Renal pelvis (tissue), 12 donors: ENCODE measurements at places on chromosomes 11 and 22. TPM values are rescaled to one million over a fixed set of nuclear protein-coding genes. Genes with fewer than 3 reads are reported as not detected.

DNA sequence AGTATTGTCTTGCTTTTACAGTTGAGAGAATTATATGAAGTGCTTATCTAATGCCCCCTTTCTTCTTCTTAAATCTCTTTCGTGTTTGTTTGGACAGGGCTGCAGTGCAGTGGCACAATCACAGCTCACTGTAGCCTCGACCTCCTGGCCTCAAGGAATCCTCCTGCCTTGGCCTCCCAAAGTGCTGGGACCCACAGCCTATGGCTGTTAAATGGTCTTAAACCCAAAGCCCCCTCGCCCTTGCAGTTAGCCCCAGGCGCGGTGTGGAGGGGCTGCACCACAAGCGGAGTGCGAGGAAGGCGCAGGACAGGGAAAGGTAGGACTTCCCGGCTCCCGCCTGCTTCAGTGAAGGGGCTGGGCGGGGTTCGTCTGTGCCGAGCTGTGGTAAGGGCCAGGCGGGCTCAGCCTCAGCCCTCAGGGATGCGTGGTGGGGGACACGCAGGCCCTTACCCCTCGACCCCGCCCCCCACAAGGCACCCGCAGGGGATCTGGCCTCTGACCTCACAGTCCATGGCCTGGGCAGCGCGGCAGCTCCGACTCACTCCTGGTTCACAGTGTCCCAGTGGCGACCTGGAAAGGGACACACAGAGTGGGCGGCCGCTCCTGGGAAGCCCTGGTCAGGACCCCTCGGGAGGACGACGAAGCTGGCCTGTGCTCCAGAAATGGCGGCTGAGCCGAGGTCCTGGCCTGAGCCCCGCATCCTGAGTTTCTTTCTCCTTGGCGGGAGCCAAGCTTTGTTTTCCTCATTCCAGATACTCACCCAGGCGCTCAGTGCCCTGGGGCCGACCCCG is 24.5 kb downstream of the BID start:
- DNase-seq, result no peak

DNA sequence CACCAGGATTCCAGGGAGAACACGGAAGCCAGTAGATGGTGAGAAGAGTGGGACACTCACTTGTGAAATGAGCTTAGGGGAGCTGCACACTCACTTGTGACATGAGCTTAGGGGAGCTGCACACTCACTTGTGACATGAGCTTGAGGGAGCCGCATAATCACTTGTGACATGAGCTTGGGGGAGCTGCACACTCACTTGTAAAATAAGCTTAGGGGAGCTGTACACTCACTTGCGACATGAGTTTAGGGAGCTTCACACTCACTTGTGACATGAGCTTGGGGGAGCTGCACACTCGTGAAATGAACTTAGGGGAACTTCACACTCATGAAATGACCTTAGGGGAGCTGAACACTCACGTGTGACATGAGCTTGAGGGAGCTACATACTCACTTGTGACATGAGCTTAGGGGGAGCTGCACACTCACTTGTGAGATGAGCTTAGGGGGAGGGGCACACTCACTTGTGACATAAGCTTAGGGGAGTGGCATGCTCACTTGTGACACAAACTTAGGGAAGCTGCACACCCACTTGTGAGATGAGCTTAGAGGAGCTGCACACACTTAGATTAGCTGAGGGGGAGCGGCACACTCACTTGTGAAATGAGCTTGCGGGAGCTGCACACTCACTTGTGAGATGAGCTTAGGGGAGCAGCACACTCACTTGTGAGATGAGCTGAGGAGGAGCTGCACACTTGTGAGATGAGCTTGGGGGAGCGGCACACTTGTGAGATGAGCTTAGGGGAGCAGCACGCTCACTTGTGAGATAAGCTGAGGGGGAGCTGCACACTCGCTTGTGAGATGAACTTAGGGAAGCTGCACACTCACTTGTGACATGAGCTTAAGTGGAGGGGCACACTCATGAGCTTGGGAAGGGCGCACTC is 59.0 kb downstream of the NCAPD3 start:
- DNase-seq, result no peak

The GRK2 gene
- polyA plus RNA-seq, result 57.6 TPM

- DNase-seq, result no peak
Observed at GRCh38 chr11:11810764-11811726, 30.7 kb upstream of the USP47 start.

GRCh38 chr11:8777907-8778767 is 95.5 kb downstream of the RPL27A start:
- DNase-seq, result peak; percentile 60

The FAM111B gene
- polyA plus RNA-seq, result 10.3 TPM

GRCh38 chr11:84522331-84522730 is 1104.8 kb downstream of the DLG2 start:
- DNase-seq, result no peak

- no peak for DNase-seq
Observed at GRCh38 chr22:19800761-19801244, 40.2 kb downstream of the TBX1 start.

The KRTAP5-4 gene
- polyA plus RNA-seq, result not detected

DNA sequence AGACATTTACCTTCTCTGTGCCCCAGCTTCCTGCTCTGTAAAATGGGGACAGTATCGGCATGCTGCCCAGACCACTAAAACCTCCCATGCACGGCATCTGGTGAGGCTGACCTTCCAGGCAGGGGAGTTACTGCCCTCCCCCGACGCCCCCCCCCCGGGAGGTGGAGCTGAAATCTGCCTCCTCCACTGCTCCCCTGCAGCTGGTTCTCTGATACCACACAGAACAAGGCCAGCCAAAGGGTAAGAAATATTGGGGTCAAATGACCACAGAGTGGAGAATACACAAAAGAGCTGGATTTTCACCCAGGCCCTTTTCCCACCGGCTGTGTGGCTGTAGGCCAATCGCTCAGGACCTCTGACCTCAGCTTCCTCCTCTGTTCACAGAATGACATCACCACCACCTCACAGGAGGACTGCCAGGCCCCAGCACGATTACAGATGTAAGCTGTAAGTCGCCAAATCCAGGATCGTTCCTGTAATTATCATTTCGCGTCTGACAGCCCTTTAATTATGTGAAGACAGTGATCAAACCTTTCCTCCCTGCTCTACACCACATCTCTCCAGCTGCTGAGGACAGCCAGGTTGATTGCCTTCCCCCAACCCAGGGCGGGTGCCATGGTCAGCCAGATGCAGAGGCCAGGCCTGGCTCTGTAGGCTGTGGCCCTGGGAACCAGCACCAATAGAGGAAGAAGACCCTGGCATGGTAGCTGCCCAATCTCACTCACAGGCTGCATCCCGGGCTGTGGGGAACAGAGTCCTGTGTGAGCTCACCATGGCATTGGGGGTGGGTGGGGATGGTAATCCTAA is 35.7 kb upstream of the KLHL35 start:
- peak; percentile 52 for DNase-seq

The CTSF gene
- polyA plus RNA-seq, result 83.8 TPM

The CAVIN3 gene
- 22.2 TPM for polyA plus RNA-seq

GRCh38 chr11:36007127-36007655 is 63.3 kb downstream of the LDLRAD3 start:
- DNase-seq, result no peak

The BARX2 gene
- 0.73 TPM for polyA plus RNA-seq

The NXPE4 gene
- not detected for polyA plus RNA-seq

GRCh38 chr22:35330258-35330861 is 30.7 kb downstream of the TOM1 start:
- no peak for DNase-seq

DNA sequence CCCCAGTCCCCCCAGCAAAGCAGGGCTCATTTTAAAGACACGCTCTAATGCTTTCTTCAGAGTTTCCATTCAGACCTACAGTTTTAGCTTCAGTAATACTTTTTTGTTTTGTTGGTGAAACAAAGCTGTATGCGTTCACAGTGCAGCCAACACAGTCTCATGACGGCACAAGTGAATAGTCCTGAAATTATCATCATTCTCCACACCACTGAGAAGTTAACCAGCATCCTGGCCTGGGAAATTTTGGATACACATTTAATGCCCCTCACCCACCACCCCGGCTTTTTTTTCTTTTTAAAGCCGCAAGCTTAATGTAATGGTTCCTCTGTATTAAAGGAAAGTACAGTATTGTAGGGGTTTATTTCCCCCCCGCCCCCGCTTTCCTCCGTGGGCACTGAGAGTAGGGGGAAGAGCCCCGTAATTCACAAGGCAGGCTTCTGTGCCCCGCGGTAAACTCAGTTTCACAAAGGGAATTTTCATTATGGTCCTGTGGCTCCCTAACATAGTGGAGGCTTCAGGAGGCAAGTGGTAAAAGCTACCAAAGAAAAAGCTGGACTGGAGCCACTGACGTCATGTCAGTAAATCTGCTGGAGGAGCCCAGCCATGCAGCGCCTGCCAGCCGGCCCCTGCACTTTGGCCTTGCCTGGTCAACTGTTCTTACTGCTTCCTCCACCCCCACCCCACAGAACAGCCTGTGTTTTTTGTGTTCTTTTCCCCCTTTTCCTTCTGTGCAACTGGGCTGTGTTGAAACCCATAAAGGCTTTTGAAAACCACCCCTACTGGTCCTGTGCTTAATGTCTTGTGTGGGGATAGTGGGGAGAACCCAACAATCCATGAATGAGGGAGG is 18.2 kb downstream of the TEAD1 start:
- DNase-seq, result peak; percentile 95

The CATSPERZ gene
- polyA plus RNA-seq, result not detected

DNA sequence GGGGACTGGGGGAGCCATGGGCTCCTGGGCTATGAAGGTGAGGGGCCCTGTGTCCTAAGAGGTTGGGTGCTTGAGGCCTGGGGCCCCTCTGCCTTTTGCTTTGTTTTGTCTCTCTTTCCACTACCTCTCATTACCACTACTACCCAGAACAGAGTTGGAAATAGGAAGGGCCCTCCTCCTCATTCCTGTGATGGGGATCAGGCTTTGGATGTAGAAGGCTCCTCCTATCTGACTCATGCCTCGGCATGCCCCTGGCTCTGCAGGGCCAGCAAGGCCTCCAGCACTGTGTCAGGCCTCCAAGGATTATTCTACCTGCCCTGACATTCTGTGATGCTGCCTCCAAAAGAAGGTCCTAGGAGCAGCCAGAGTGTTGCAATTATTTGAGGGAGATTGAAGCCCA is 766 bp downstream of the IZUMO1R start:
- DNase-seq, result no peak

The FEN1 gene
- polyA plus RNA-seq, result 37.3 TPM

The KCNJ4 gene
- 0.31 TPM for polyA plus RNA-seq

DNA sequence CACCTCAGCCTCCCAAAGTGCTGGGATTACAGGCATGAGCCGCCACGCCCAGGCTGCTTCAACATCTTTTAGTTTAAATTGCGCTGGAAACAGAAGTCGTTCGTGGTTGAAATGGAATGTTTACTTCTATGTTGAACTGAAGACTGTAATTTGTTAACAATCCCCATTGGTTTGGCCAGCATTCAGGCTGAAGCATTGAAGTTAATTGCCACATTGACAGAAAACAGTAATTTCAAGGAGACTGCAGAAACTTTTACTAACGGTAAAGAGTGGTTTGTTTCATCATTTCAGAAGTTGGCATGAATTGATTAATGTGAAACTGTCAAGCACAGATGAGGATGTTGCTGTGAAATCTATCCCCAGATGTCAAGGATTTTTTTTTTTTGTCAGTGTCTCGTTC is 14.2 kb downstream of the AP5B1 start:
- DNase-seq, result no peak

DNA sequence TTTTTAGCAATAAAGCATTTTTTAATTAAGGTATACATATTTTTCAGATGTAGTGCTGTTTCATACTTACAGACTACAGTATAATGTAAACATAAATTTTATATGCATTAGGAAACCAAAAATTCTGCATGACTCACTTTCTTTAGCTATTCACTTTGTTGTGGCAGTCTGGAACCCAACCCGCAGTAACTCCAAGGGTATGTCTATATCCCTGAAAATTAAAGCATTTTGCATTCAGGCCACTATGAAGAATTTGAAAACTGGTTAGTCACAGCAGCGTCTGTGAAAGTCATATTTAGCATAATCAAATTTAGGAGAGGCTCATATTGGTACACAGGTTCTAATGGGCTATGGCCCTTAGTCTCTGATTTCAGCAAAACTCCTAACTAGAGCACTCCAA is 46.8 kb downstream of the BBOX1 start:
- DNase-seq, result no peak

DNA sequence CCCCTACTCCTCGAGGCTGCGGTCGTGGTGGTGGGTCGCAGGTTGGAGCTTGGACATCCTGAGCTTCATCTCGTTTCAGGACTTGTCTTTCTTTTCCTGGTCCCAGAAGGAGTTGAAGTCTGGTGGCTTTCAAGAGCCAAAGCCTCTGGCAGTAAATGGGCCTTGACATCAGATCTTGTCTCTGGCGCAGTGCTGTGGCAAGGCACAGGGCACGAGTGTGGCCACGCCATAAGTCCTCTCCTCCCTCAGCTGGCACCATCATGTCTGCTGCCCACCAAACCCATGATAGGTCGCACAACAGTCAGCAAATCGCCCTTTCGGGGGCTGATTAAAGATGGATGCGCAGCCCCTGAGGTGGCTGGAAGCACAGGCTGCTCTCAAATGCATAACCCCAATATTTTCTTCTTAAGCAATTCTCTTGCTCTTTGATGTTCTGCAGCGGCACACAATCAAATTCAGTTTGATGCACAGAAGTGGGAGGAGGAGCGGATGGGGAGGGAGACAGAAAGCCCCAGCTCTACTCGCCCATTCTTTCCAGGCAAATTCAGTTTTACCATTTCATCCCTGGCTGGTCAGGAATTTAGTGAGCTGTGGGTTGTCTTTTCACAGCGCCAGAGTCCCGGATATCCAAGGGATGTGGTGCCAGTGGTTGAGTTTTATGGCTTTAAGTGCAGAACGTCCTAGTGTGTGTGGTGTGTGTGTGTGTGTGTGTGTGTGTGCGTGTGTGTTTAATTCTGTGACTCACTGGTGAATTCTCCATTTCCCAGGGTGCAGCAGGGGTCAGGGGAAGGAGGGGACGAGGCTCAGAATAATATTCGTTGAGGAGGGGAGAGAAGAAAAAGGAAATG is 162.0 kb downstream of the DSCAML1 start:
- DNase-seq, result peak; percentile 57

The TST gene
- 62.0 TPM for polyA plus RNA-seq

The APOL4 gene
- polyA plus RNA-seq, result 5.2 TPM

The TRIM48 gene
- not detected for polyA plus RNA-seq

- DNase-seq, result no peak
Observed at GRCh38 chr11:71305041-71305440, 52.7 kb upstream of the SHANK2 start.

- no peak for DNase-seq
Observed at GRCh38 chr11:128911701-128912100, 20.5 kb downstream of the KCNJ5 start.

- DNase-seq, result no peak
Observed at GRCh38 chr22:17245341-17245740, 26.1 kb upstream of the ADA2 start.

DNA sequence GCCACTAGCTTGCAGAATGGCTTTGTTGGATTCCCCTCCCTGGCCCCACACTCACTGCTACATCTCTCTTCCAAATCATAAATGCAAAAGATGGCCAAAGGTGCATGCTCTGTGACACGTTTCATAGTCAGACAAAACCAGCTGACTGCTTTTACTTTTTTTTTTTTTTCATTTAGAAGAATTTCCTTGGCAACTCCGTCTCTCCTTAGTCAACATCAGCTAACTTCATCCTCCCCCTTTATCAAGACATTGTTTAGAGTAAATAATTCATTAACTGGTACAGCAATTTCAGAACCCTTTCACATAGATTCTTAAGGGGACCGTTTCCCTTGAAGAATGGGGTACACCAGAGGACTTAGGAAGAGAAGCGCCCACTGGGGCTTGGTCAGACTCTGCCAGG is 16.0 kb downstream of the KCNQ1OT1 start:
- no peak for DNase-seq

The FGF4 gene
- polyA plus RNA-seq, result not detected

The FGF3 gene
- 0.10 TPM for polyA plus RNA-seq

The SSTR3 gene
- 1.2 TPM for polyA plus RNA-seq

GRCh38 chr11:10395166-10395897 is 59.7 kb upstream of the AMPD3 start:
- no peak for DNase-seq

The LSP1 gene
- polyA plus RNA-seq, result 6.4 TPM
